Activated CD4-positive, alpha-beta T cell treated with anti-CD3 and anti-CD28 coated beads for 36 hours (primary cell): ENCODE measurements at places on chromosomes 7 and 10.
A peak's percentile ranks its signal among the peaks of the same experiment; 100 is the strongest.

DNA sequence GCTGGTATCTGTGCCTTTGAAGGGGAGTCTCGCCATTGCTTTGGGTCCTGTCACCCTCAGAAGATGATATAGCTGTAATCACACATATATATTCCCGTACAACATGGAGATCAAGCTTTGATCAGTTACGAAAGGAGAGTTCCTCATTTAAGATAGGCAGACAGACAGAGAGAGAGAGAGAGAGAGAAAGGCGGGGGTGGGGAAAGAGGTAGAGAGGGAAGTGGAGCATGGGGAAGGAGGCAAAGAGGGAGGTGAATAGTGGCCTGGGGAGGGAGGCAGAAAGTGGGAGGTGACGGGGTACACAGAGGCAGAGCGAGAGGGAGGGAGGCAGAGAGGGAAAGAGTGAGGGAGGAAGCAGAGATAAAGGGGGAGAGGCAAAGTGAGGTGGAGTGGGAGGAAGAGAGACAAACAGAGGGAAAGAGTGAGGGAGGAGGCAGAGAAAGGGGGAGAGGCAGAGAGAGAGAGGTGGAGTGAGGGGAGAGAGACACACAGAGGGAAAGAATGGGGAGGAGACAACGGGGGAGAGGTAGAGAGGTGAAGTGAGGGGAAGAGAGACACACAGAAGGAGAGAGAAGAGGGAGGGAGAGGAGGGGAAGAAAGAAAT is 44.6 kb upstream of the C1QL3 start:
- DNase-seq = no peak

DNA sequence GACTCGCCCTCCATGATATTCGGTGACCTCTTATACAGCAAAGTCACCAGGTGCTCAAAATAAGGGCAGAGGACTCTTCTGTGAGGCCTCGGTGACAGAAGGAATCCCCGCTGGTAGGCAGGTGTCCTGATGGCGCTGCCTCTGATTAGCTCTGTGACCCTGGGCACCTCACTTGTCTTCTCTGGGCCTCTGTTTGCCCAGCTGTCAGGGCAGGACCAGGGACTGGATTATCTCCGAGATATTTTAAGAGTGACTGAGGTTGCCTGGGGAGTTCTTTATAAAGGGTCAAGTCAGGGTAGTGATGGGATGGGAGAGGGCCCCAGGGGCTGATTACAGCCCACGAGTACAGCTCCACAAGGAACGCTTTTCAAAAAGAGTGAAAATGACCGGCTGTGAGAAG is 70.9 kb upstream of the SAMD8 start:
- no peak for DNase-seq

DNA sequence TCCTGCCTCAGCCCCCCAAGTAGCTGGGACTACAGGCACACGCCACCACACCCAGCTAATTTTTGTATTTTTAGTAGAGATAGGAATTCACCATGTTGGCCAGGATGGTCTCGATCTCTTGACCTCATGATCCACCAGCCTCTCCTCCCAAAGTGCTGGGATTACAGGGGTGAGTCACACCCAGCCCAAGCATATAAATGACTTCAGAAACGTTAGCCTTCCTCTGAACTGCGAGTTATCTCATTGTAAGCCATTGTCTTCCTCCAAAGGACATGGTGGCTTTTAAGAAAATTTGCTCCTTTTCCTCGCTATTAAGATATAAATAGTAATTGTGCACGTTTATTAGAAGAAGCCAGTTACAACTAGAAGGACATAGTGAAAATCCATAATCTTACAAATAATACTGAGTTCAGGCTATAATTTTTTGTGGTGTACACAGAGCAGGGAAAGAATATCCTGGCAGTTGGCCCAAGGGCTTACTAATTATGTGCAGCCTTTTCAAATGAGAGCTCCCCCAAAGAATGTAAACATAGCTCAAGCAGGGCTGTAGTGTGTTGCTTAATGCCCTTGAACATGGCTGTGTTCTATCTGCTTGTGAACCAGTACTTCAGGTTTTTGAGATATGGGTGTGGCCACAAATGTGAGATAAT is 495.8 kb downstream of the PARD3 start:
- DNase-seq = no peak

DNA sequence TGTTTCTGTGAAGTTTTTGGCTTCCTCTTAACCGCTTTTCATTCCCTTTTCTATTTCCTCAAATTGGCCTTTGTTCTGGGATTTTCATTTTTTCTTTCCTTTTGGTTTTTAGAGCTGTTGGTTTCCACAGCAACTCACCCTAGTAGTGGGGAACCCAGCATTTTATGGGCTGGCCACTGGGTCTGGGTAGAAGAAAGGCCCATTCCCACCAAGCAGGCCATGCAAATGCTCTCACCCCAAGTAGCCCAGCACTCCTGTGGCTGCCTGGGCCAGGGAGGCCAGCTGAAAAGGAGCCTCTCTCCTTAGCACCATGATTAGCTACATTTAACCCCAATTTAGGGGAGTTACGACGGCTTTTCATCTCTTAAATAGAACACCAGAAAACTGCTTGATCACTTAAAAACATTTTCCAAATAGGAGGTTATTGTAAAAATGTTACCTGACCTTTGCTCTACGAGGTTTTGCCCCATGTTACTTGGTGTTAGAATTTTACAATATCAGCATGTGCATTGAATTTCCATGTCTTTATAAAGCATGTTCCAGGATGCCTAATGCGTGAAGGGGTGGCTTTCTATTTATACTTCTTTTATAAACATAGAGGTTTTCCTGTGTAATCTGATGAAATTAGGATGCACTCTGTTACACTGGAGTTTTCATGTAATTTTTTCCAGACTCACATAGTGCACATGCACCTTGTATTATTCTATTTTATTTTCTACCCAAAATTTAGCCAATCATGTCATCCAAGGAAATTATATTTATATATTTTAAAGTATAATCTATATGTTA is 75.4 kb downstream of the FAM171A1 start:
- DNase-seq = no peak

DNA sequence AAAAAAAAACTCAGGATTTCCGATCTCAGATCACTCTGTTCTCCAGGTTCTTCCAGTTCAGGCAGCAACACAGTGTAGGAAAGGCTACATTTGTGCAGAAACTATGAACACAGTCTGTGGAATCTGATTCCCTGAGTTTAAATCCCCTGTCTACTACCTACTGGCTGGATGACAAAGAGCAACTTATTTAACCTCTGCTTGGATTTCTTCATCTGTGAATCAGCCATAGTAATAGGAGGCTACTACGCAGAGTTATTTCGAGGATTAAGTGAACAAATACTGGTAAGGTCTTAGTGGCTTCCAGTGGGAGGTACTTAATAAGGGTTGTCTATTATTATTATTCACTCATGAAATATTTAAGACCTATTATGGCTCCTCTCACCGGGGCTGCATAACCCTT is 44.3 kb upstream of the PDCD4 start:
- no peak for DNase-seq

GRCh38 chr10:128078136-128078969 is 47.9 kb downstream of the MKI67 start:
- peak; percentile 65 for DNase-seq
